ENCODE measurements at places on chromosomes 5 and 9.

DNA sequence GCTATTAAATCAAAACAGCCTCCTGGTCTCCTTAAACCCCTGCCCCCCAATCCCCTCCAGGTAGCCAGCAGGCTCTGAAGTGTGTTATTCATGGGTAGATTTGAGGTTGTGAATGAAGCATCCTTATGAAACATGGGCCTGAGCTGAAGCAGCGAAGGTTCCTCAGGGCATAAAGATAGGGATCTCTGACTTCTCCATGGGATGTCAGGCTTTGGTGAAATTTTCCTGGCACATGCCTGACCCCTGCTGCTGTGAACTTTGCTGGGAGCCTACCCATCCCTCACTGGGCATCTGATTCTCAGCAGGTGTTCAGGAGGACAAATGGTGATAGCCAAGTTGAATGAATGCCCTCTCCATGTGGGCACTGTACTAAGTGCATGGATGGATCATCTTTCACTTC, 250.3 kb downstream of the ASTN2 start:
- DNase-seq = no peak

DNA sequence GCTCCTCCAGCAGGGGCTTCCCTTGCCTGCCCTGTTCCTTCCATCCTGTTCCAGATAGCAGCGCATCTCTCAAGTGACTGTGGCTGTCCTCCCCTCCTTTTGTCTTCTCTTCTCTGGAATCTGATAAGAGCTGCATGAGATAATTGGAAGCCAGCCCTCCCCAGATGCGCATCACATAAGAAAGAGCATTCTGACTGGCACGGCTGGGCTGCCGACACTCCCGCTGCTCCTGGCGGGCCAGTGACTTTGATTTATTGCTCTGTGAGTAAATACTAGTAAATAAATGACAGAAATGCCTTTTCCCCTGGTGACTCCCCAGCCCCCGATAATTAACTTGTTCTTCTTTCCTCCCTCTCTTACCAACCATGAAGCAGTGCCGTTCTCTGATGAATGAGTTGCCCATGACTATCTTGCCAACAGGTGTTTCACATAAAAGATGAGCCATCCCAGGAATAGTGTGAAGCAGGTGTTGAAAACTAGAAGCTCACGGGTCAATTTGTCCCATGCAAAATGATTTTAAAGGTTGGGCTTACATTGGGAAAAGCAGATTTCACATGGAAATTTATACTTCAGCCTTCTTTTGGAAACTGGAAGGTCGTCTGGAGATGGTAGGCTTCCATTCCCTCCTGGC, 212.3 kb downstream of the ERCC6L2 start:
- no peak for DNase-seq

- DNase-seq = no peak
These were observed 30.8 kb downstream of the CD14 start for GRCh38 chr5:140602147-140602546.

DNA sequence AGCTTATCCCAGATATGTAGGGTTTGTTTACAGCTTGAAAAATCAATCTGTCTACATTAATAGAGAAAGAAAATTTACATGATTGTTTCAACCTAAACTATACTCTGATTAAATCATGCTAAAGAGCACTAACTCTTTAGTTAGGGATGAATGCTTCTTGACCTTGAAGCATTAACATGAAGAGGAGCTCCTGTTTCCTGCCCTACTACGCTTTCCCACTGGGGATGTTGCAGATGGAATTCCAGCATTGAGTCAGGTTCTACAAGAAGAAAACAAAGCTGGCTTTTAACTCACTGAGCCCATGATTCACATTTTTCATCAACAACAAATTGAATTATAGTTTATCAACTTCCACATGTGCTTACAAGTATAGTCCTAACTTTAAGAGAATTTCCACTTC, 471.3 kb downstream of the TMEM232 start:
- DNase-seq = no peak

- peak; percentile 38 for DNase-seq
These were observed 71.8 kb upstream of the MAMDC2 start for GRCh38 chr9:69971643-69972449.

DNA sequence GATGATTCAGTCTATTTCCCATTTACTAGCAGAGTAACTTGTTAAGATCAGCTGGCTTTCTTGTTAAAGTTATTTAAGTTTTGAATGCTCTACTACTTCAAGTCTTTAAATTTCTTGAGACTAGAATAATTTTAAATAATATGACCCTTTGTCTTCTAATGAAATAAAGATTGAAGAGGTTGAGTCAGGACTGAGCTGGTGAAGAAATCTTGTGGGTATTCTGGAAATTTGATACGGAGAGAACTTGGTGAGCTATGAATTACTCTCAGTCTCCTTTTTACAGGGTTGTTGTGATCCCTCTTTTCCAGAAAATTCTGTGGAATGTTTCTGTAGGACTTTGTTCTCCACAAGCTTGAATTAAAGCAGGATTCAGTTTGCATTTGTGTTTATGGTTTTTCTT, 29.3 kb downstream of the RNF20 start:
- no peak for DNase-seq

- DNase-seq = no peak
These were observed 2.5 kb downstream of the ARHGAP26 start for GRCh38 chr5:142772446-142773293.
